ENCODE measurements at places on chromosomes 2 and 18. TPM values are rescaled to one million over a fixed set of nuclear protein-coding genes. Genes with fewer than 3 reads are reported as not detected.

POTEF gene
- total RNA-seq, result not detected

EHD3 gene
- 35.8 TPM for total RNA-seq

TYW5 gene
- total RNA-seq, result 5.3 TPM

DNA sequence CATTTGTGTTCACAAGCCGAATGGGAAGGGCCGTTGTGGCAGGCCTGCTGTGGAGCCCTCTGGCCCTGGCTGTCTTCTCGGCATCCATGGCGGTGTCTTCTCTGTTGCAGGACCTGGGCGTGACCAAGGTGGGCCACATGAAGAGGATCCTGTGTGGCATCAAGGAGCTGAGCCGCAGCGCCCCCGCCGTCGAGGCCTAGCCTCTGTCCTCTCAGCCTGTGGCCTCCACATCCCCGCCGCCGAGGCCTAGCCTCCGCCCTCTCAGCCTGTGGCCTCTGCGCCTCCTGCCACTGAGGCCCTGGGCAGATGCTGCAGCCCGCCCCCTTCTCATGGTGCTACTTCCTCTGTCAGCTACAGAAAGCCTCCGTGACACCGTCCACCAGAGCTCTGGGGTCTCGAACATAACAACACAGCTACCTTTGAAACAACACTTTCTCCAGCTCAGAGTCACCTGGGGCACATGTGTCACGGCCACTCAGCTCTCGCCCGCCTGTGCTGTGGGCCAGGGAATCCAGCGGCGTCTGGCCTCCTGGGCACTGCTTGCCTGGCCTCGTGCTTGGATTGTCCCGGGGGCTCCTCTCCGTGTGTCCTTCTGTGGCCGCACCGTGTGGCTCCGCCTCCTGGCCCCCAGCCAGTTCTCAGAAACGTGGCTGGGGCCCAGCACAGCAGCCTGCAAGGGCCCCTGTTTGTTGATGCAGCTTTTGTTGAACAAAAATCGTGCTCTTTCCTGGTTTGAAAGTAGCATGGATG is 97.1 kb downstream of the USP40 start:
- peak overlapping the region; percentile 46 for H3K27ac ChIP-seq
- DNase-seq, result no peak
- peaks cover 27% of the 10 kb centered on the region for H3K36me3 ChIP-seq
- no peaks in the 10 kb centered on the region for H3K27me3 ChIP-seq
- H3K4me3 ChIP-seq, result peak overlapping the region; percentile 13
